ENCODE measurements at places on chromosomes 3 and 15.

DNA sequence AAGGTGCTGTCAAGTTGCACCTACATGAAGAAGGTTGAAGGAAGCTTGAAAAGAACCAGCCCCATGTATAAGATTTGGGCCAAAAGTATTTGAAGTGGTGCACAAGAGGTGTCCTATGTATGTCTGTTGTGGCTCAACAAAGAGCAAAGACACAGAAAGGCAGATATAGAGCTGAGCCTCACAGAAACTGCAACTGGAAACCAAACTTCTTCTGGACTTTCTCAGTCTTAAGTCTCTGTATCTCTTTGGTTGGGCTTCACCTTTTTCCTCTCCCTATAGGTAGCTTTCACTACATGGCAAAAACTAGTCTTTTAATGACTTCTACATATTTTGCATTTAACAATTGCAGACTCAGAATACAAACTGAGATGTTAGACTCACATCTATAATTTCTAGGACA is 8.8 kb upstream of the CMC1 start:
- no peak for DNase-seq

- no peak for DNase-seq
Observed at GRCh38 chr15:95432878-95433405, 897.6 kb upstream of the NR2F2 start.

DNA sequence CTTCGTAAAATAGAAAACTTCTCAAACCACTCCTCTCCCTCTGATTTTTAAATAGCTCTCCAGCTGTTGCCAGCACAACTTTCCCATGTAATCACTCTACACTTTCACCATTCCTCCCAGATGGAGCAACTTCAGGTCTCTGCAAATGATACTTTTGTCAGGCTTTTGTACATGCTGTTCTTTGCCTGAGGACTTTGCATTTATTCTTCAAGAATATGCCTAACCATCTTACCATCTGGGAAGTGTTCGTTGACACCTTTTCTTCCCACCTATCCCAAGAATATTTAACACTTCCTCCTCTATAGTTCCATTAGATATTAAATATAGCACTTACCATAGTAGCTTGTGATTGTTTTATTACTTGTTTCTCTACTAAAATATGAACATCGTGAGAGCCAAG is 703.7 kb downstream of the CADM2 start:
- DNase-seq, result no peak

DNA sequence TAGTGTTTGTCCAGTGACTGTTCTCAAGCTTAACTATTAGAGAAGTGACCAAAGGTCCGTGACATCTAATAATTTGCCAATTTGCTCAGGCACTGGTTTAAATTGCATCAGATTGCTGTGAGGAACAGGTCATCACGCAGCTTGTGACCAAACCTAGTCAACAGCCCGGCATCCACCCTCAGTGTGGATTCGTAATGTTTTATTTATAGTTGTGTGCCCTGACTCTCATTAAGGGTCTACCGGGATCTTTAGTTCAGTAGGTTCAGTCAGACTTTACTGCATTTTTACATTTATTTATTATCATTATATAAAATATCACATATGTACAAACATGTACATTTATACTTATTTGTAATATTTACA is 46.4 kb upstream of the PGPEP1L start:
- DNase-seq, result no peak

DNA sequence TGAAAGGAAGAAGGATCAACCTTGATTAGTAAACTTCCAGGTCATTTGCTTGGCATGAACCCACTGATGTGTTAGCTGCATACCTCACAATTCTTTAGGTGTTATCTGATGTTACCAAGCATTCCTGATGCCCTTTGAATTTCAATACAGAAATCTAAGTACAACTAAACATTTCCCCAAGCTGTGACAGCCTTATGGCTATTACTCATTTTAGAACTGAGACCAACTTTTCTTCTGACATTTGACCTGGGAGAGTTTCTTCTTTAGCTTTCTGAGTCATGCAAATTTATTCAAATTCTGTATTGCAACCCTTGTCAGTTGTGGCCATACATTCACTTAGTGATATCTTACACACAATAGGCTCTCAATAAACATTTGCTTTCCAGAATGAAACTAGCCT is 124.3 kb downstream of the TIGIT start:
- DNase-seq, result no peak

- DNase-seq, result no peak
Observed at GRCh38 chr3:142057331-142057725, 92.0 kb downstream of the TFDP2 start.
